Lung (tissue), 17 donors: ENCODE measurements at places on chromosomes 1 and 21. TPM values are rescaled to one million over a fixed set of nuclear protein-coding genes. Genes with fewer than 3 reads are reported as not detected.
A peak's percentile ranks its signal among the peaks of the same experiment; 100 is the strongest.

GRCh38 chr1:93317207-93317606 lies 28.5 kb upstream of the DR1 start:
- H3K27ac ChIP-seq: no peak overlapping the region
- no peaks in the 10 kb centered on the region for H3K27me3 ChIP-seq
- peak; percentile 11 for DNase-seq
- no peaks in the 10 kb centered on the region for H3K36me3 ChIP-seq

DNA sequence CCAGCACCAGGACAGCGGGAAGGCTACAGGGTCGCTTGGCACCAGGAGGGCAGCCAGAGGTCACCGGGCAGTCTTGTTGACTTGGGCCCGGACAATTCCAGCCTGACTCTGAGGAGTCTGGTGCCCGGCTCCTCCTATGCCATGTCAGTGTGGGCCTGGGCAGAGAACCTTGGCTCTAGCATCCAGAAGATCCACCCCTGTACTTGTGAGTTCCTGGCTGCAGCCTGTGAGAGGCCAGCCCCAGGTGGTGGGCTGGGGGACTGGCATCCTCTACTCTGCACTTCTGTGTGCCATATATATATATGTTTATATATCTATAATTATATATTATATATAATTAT lies 11.6 kb upstream of the PTPN7 start:
- H3K4me3 ChIP-seq: no peak overlapping the region
- no peak overlapping the region for H3K27ac ChIP-seq
- H3K4me1 ChIP-seq: no peaks in the 10 kb centered on the region
- no peaks in the 10 kb centered on the region for H3K36me3 ChIP-seq
- no peaks in the 10 kb centered on the region for H3K27me3 ChIP-seq
- DNase-seq: no peak

Gene IL19
- not detected for total RNA-seq

Gene TNFRSF18
- 2.7 TPM for total RNA-seq

DNA sequence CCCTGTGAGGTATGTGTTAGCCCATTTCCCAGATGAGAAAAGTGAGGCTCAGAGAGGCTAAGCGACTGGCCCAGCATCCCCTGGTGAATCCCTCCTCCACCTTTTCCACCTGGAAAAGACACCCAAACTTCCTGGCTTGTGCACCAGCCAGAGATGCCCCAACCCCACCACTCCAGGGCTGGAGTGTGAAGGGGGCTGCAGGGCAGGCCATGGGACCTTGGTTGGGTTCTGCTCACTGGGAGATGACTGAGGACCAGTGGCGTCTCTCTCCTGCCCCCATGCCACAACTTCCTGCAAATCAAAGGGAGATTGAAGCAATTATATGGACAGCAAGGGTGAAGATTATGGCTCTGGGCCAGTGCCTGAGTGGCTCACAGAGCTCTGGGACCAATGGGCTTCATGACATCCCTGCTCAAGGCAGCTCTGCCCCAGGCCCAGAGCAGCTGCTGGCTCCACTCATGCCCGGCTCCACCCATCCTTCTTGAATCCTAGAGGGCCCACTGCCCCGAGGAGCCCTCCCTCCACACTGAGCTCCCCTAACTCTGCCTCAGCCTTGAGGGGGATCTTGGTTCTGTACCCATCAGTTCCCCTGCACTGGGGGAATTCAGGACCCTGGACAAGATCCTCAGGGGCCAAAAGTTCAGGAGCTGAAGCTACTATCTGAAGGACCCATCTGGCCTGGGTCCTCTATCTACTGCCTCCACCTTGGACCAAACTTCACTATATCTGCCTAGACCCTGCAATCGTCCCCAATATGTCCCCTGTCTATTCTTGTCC lies 416.9 kb downstream of the PTPRU start:
- no peak overlapping the region for H3K4me3 ChIP-seq
- H3K27ac ChIP-seq: no peak overlapping the region
- H3K4me1 ChIP-seq: no peaks in the 10 kb centered on the region
- no peak for DNase-seq

DNA sequence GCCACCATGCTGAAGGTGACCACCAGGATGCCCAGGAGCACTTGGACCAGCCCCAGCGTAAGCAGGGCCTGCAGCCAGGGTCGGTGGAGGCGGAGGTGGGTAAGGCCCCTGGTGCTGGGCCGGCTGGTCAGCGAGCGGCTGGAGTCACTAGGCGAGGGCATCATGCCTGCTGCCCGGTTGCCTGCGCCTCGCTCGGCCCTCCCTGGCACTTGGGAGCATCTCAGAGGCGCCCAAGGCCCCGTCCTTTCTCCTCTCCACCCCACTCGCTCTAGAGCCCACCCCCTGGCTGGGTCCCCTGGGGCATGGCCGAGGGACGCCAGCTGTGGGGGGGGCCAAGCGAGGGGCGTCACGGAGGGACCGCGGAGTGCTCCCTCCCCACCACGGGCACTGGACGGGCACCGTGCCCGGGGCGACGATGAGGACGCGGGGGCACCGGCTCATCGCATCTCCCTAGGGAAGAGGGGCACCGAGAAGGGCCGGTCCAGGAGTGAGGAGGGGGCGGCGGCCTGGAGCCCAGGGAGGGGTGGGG lies 505 bp downstream of the ENTREP3 start:
- H3K4me3 ChIP-seq: peak overlapping the region; percentile 60
- H3K27me3 ChIP-seq: no peaks in the 10 kb centered on the region
- H3K27ac ChIP-seq: peak overlapping the region; percentile 86
- peaks cover 14% of the 10 kb centered on the region for H3K36me3 ChIP-seq
- peaks cover 12% of the 10 kb centered on the region for H3K4me1 ChIP-seq

Gene USP48
- 47.2 TPM for total RNA-seq

GRCh38 chr1:201002510-201002909 lies 21.0 kb downstream of the KIF21B start:
- DNase-seq: no peak
- no peak overlapping the region for H3K4me3 ChIP-seq
- H3K27ac ChIP-seq: no peak overlapping the region
- peaks cover 13% of the 10 kb centered on the region for H3K36me3 ChIP-seq
- H3K27me3 ChIP-seq: no peaks in the 10 kb centered on the region
- no peaks in the 10 kb centered on the region for H3K4me1 ChIP-seq

DNA sequence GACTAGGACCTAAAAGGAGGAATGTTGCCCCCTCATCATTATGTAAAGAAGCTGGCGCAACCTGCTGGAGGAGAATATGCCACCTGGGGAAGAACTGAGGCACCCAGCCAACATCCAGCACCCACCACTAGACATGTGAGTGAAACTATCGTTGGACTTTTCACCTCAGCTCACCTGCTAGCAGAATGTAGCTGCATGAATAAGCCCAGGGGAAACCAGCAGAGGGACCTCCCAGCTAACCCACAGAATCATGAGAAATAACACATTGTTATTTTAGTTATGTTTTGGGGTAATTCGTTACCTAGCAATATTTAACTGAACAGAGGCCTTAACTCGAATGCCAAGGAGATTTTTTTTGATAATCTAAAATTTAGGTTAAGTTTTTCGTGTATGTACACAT lies 542.5 kb upstream of the DAB1 start:
- H3K27me3 ChIP-seq: no peaks in the 10 kb centered on the region
- DNase-seq: no peak
- no peaks in the 10 kb centered on the region for H3K36me3 ChIP-seq

- H3K4me1 ChIP-seq: no peaks in the 10 kb centered on the region
- H3K27ac ChIP-seq: no peak overlapping the region
- H3K27me3 ChIP-seq: no peaks in the 10 kb centered on the region
- H3K4me3 ChIP-seq: no peak overlapping the region
- DNase-seq: no peak
Observed at GRCh38 chr21:32921632-32922230, 104.0 kb upstream of the OLIG2 start.

Gene KANK4
- total RNA-seq: 1.6 TPM

GRCh38 chr1:46219551-46220520 lies 16.7 kb downstream of the LURAP1 start:
- H3K27me3 ChIP-seq: no peaks in the 10 kb centered on the region
- no peak overlapping the region for H3K4me3 ChIP-seq
- no peaks in the 10 kb centered on the region for H3K36me3 ChIP-seq
- no peak overlapping the region for H3K27ac ChIP-seq
- DNase-seq: no peak
- no peaks in the 10 kb centered on the region for H3K4me1 ChIP-seq
